ENCODE measurements at places on chromosomes 7 and 10.

GRCh38 chr10:129788215-129788614 lies 175.9 kb downstream of the EBF3 start:
- DNase-seq = no peak

DNA sequence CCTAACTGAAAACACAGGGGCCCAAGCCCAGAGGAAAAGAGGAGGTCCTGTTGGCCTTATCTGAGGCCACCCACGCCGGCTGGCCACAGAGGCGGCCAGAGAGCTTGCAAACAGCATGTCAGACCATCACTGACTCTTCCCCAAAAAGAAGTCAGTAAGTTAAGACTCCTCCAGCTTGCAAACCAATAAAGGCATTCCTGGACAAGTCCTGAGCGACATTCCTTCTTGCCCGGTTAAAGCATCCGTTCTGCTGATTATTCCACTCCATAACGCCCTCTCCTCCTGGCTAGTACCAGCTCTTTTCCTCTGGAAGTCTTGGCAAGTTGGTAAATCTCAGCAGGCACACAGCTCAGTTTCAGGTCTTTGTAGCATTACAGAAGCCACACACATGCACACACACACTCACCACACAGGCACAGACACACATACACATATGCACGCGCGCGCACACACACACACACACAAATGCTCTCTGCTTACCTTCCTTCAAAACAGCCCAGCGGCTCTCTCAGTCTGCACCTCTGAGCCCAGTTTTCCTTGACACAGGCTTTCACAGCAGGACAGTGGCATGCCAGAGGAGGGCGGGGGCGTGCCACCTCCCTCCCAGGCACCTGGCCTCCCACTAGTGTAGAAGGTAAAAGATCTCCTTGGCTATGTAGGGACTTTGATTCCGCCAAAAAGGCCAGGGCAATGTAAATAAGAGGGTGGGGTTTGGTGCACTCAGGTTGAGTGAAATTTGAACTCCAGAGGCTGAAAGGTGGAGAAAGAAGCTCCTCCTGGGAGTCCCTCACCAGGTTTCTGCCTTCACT lies 201.4 kb downstream of the TNS3 start:
- no peak for DNase-seq

- no peak for DNase-seq
These were observed 84.5 kb downstream of the CUX1 start for GRCh38 chr7:101901661-101902491.

DNA sequence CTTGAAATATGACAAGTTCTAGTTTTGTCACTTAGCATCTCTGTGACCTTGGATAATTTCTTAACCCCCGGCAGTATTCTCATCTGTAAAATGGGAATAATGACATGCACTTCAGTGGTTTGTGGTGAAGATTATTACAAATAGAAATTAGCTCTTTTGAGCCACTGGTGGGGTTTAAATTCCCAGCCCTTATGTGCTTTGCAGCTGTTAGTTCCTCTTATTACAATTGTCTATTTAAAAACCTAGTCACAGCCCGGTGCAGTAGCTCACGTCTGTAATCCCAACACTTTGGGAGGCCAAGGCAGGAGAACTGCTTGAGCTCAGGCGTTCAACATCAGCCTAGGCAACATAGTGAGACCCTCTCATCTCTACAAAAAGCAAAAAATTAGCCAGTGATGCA lies 30.1 kb downstream of the CAV1 start:
- DNase-seq = no peak

GRCh38 chr7:148515237-148515636 lies 75.3 kb upstream of the C7orf33 start:
- no peak for DNase-seq

DNA sequence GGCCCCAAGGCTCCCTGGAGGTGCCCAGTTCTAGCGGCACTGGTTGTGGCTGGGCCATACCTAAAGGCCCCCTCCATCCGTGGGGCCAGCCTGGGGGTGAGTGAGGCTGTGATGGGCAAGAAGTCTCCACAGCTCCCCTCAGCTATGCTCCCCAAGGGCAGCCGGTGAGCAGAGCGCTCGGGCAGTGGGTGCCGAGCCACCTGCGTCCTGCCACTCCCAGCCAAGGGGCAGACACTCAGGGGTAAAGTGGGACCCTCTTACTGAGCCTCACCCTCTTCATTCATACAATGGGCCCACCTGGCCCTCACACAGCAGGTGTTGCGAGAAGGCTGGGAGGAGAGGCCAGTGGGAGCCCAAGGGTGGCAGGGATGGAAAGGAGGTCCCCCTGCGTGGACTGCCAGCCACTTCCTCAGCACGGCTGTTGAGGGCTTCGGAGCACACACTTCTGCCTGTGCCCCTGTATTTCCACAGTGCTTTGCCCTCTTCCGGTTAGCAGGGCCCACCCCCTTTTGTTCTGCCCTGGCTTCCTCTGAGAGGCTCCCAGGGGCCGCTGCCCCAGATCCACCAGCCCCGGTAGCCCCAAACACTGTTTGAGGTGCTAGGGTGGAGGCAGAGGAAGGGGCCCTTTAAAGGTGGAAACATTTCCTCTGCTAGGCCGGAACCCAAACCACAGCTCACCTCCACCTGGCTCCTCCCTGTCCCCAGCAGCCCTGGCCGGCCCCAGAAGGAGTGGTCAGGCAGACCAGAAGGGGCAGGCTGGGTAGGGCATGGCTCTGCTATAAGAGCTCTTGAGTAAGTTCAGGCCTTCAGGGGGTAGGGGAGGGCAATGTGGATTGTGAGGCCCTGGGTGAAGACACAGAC lies 16.4 kb upstream of the C10orf105 start:
- no peak for DNase-seq

- no peak for DNase-seq
These were observed 1.5 kb upstream of the MKX start for GRCh38 chr10:27747096-27747451.

- no peak for DNase-seq
These were observed 3.5 kb downstream of the NOS3 start for GRCh38 chr7:150994141-150994837.

DNA sequence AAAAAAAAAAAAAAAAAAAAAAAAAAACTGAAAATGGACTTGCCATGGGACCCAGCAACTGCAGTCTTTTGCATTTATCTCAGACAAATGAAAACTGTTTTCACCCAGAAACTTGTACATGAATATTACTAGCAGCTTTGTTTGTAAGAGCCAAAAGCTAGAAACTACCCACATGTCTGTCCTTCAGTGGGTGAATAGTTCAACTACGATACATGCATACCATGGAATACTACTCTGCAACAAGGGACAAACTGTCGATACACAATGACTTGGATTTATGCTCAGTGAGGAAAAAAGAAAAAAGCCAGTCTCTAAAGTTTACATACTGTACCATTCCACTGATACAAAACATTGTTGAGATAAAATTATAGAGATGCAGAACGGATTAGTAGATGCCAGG lies 195.6 kb downstream of the KIAA1217 start:
- DNase-seq = no peak

- DNase-seq = no peak
These were observed 771 bp downstream of the DNAJC9 start for GRCh38 chr10:73246322-73246645.

- DNase-seq = no peak
These were observed 164.4 kb downstream of the HGF start for GRCh38 chr7:81605493-81605892.

DNA sequence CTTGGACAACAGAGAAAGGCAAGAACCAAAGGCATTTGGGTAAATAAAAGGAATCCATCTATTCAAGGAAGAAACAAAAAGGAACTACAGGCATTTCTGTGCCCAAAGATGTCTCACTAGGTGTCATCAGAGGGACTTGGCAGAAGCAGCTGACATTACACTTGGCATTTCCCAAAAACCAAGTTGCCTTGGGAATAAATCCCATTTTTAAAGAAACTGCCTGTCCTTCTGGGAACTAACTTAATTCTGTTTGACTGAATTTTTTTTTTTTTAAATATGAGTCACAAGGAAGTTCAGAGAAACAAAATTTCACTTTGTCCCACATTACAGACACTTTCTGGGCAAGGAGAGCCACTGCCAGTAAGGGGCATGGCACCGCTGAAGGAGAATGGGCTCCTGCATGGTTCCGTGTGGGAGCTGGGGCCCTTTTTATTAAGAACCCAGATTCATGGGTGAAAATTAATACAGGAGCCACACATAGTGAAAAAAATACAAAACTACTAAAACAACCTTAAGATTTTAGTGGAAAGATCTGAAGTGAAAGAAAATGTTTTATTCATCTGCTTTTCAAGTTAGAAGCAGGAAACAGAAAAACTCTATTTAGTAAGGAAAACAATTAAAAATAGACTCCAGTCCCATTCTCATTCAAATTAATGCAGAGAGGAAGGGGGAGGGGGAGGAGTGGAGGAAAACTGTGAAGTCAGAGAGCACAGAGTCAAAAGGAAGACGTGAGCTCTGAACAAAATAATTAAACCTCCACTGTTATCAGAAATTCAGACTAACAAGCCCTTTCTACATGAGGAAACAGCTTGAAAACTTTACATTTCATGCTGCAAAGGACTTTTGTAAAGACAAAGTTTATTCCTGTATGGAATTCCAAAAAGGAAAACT lies 118.4 kb upstream of the PDLIM1 start:
- no peak for DNase-seq

- DNase-seq = no peak
These were observed 197.6 kb upstream of the ZNF32 start for GRCh38 chr10:43846187-43846680.

GRCh38 chr7:87984088-87984487 lies 50.0 kb downstream of the ADAM22 start:
- DNase-seq = no peak

- no peak for DNase-seq
These were observed 132.0 kb upstream of the STK17A start for GRCh38 chr7:43450894-43451293.

DNA sequence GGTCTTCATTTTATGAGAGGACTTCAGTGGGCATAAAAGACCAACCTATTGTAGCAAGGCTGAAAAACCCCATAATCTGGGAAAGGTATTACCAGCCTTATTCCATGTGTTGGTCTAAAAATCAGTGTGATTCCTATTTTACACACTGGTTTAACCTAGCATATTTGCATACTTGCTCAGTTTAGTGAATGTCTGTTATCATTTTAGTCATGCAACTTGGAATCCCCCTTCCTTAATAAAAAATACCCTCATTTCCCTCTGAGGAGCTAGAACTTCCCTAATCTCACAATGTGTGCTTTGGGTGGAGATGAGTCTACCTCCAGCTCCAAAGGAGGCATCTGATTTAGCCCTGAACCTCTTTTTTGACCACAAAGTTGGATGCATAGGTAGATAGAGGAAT lies 312.8 kb upstream of the SORCS1 start:
- no peak for DNase-seq

GRCh38 chr7:100158229-100159098 lies at the start of gene TRAPPC14:
Gene TRAPPC14 (minus strand): TSS chr7:100158723. CDS start chr7:100158499, 224 bp downstream.
- DNase-seq = peak; percentile 90

DNA sequence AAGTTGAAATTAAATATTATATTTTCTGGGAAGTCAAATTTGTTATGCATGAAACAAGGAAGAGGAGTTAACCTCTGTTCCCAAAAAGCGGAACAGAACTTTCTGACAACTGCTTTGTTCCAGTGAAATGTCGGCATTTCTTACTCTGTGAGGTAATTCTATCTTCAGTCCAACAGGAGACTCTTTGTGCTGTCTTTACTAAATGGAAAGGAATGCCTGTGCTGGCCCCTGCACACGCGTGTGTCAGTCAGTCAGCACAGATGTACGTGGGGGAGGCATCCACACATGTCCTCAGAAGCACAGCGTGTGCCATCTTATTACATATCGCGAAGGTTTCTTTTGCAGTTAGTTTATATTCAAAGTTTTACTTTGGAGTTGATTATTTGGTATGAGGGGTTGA lies 37.5 kb downstream of the NET1 start:
- DNase-seq = no peak
